T-helper 2 cell treated with Interferon-gamma antibody and Interleukin-4, amounts not matched to agents 5 μg/mL and 100 μg/mL, for 36 hours (primary cell): ENCODE measurements at places on chromosomes 16 and 17.

DNA sequence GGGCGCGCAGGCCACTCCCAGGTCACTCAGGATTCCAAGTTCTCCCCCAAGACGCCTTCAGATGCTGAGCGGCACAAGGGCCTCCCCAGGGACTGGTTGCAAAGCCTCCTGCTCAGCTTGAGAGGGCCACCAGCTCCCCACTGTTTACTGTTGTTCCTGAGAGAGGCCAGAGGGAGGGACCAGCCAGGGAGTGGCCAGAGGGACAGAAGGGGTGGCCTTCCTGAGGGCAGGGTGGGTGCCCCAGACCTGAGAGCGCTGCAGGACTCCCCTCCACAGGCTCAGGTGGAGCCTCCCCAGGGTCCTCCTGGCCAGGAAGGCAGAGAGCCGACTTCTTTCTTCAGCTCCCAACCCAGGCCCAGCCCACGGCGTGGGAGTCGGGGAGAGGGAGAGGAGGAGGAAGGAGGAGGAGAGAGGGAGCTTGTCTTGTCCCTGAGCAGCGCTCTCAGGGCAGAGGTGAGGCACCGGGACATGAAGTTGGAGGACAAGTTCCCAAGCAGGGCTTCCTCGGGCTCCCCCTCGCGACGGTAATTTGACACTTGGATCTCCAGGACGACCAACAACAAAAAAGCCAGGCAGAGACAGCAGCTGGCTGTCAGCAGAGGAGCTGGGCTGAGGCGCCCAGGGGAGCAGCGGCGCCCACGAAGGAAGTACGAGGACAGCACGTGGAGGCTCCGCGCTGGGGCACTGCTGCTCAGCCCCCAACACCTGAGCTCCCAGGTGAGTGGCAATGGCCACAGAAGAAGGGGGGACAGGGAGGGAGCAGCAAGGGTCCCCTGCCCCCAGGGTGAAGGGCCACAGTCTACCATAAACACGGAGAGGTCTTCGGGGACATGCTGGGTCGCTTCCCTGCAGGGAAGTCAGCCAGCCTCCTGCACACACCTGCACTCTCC is 497 bp downstream of the SMIM5 start:
- peak; percentile 17 for DNase-seq

- no peak for DNase-seq
These were observed 5.1 kb upstream of the C1QTNF8 start for GRCh38 chr16:1101133-1101532.

DNA sequence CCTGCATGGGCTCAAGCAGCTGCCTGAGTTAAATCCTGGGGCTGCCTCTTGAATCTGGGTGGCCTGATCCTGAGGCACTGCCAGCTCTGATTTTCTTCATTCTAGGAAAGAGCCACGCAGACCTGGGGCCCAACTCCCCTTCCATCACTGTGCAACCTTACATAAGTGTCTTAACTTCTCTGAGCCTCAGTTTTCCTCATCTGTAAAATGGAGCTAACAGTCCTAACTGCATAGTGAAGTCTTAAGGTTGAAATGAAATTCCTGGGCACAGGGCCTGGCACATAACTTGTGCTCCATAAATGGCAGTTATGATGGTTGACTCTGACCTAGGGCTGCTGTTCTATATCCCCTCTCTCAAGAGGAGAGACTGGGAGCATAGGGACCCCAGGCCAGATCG is 236.6 kb downstream of the GSG1L start:
- no peak for DNase-seq

DNA sequence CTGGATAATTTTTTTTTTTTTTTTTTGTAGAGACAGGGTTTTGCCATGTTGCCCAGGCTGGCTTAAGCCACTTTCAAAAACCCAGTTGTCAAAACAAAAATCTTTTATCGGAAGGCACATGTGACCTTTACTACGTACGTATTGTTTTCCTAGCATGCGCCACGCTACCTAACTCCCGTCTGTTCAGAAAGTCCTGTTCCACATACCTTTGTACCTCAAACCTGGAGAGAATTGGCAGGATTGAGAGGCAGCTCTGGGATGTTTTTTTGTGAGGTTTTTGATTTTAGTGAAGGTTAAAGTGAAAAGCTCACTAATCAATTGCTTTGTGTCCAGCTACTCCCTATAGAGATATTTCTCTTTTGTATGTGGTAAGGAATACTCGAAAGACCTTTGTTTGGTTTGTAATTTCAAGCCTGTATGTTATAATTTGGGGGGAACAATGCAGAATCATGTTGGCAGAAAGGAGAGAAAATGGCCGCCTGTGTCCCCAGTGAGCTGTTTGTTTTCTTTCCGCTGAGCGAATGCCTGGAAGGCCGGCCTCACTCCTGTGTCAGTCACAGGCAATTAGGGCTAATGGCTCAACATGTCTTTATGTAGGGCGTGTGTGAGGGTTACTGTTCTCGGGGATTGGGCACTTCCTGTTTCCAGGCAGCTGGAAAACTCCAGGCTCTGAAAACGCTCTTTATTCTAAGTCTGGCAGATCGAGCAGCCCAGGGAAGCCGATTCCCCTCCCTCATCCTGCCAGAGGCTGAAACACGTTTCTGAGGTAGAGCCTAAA is 60.8 kb upstream of the CLEC18A start:
- no peak for DNase-seq

DNA sequence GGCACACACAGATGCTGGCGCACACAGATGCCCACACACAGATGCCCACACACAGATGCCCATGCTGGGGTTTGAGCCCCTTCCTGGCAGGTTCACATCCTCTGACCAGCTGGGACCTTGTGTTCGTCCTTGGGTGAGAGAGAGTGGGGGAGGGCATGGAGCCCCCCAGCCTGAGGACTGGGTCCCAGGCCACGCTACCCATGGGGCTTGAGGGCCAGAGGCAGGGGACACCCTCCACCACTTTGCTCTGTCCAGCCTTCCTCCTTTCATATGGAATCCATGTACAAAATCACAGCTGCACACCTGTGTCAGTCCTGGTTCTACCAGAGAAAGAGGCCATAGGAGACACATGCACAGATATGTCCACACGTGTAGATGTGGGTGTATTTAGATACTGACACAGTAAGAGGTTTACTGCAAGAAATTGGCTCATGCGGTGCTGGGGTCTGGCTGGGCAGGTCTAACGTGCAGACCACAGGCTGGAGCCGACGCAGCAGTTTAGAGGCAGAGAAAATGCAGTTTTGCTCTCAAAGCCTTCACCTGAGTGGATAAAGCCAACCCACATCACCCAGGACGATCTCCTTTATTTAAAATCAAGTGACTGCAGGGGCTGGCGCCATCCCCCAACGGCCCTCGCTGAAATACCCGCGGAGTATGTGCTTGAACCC is 10.8 kb downstream of the SLC22A31 start:
- DNase-seq = no peak

- no peak for DNase-seq
These were observed 164.3 kb downstream of the ANKFN1 start for GRCh38 chr17:56317351-56318208.
